ENCODE measurements at places on chromosomes 11 and 22.
A peak's percentile ranks its signal among the peaks of the same experiment; 100 is the strongest.

- peak; percentile 53 for DNase-seq
Observed at GRCh38 chr11:9459667-9460321, 1.0 kb upstream of the ZNF143 start.

GRCh38 chr11:114846416-114846791, 168.1 kb downstream of the NXPE2 start:
- DNase-seq = no peak

- no peak for DNase-seq
Observed at GRCh38 chr11:61901397-61901796, 10.1 kb upstream of the FADS3 start.

GRCh38 chr11:9075556-9075955, 15.8 kb downstream of the SCUBE2 start:
- no peak for DNase-seq
